ENCODE measurements at places on chromosomes 3 and 15. TPM values are rescaled to one million over a fixed set of nuclear protein-coding genes. Genes with fewer than 3 reads are reported as not detected.

The CPLX3 gene
- polyA plus RNA-seq: not detected

DNA sequence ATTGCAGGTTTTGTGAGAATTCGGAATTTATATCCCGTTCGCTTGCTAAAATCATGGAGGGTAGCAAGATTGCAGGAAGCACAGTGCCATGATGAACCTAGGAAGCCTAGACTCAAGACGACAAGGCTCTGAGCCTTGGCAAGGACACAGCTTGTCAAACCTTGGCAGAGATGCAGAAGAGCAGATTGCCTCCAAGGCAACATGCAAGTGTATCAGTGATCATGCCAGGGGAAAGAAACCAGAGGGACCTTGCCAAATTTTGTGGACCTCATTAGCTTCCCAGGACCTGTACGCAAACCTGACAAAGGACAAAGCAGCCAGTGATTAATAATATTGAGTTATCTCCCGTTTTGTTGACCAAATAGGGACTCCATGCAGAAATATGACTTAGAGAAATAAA lies 159.7 kb downstream of the GOLIM4 start:
- no peak for DNase-seq

DNA sequence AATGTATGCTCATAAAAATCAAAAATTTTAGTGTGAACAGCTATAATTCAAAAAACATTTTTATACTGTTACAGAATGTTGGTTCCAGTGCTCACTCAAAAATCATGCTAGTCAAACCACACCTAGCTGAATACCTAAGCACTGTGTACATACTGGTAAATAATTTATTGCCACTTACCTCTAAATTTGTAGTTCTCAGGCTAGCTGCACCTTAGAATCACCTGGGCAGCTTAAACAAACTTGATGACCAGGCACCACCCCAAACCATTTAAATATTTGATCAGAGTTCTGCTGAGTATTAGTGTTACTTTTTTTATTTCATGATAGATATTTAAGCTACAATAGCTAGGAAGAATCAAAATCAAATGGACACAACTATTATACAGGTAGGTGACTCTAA lies 32.3 kb upstream of the TMCO5A start:
- DNase-seq: no peak

- no peak for DNase-seq
These were observed 11.9 kb upstream of the FAH start for GRCh38 chr15:80140909-80141308.

GRCh38 chr3:129402616-129403015 lies 25.8 kb downstream of the EFCAB12 start:
- DNase-seq: no peak
